ENCODE measurements at places on chromosomes 11 and 22.

DNA sequence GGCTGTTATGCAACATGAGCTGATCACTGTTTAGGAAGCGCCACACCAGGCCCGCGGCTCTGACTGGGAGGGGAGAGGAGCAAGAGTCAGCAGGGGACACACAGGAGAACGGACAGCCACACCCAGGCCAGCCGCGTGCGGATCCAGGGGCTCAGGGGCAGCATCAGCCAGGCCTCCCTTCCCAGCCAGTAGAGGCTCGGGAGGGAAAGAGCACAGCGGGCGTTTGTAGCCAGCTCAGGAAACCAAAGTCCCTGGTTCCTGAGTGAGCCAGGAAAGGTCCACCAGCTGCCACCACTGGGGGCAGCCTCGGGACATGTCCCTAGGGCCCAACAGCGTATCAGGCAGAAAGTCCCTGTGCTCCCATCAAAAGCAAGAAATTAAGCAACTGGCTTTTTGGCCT, 71.8 kb upstream of the PITPNB start:
- no peak for DNase-seq

DNA sequence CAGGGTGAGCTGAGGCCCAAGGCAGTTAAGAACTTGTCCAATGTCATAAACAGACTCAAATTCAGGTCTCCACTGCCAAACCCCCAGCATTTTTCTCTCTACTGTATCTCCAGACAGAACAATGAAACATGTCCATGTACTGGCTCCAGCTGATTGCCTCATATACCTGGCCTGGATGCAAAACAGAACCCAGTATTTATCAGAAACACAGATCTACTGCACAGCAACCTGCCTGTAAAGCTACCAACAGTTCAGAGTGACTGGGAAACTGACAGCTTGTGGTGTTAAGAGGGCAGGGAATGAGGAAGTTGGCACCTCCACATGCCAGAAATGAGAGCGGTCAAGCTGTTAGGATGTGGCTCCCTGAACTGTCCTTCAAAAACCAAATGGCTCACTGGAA, 41.6 kb downstream of the C11orf71 start:
- no peak for DNase-seq

GRCh38 chr11:116062490-116063171, 558.4 kb upstream of the CADM1 start:
- no peak for DNase-seq

- no peak for DNase-seq
These were observed 54.2 kb upstream of the NNMT start for GRCh38 chr11:114242032-114242431.

DNA sequence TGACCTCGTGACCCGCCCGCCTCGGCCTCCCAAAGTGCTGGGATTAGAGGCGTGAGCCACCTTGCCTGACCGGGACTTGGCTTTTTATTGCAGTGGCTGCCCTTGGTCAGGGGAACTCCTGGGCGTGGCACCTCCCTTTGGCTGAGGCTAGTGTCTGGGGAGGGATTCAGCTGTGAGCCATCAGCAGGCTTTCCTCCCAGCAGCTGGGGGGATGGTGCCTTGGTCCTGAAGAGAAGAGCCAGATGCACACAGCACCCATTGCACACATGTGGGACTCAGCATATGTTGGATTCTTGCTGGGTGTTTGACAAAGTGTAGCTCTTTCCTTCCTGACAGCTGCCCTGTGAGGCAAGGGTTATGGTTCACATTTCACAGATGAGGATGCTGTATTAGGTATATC, 8.4 kb downstream of the CYTH4 start:
- no peak for DNase-seq

- DNase-seq: no peak
These were observed 410.0 kb downstream of the OPCML start for GRCh38 chr11:133122256-133122655.

DNA sequence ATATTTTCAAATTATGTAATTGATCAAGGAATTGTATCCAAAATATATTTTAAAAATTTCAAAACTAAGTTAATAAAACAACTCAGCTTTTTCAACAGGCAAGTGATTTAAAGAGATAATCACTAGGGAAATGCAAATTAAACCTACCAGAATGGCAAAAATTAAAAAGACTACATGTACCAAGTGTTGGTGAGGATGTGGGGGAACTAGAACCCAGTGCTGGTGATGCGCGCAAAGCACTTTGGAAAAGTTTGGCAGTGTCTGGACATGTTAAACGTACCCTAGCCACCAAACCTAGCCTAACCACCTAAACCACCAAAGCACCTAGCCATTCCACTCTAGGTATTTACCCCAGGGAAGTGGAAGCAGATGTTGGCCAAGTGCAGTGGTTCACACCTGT, 22.9 kb downstream of the PACSIN2 start:
- DNase-seq: no peak

DNA sequence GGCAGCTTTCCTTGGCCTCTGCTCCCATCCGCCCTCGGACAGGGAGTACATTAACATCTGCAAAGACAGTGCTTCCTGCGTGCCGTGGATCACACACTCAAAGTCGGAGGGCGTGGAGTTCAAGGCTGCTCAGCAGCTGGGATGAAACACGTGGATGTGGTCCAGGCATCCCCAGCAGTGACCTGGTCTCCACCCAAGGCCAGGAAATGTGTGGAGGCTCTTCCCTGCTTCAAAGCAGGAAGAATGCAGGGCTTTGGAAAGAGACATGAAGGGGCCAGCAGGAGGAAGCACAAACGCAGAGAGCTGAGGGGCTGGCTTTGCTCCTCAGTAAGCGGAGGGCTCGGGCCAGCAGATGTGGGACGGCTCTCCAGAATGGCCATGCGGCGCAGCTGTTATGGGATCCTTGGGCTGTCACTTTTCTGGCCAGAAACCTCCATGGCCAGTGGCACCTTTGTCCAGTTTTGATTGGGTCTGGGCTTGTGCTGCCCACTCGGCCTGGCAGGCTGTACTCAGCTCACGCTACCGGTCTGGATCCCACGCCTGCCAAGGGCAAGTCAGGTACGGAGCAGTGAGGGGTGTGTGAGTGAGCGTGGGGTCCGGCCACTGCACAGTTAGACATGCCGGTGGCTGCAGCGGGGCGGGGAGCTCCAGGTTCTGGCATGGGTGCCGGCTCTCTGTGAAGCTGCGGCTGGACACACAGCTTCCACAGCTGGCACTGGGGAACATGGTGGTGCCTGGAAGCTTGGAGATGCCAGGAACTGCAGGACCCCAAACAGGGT, 438.0 kb downstream of the TBC1D22A start:
- peak; percentile 3 for DNase-seq

DNA sequence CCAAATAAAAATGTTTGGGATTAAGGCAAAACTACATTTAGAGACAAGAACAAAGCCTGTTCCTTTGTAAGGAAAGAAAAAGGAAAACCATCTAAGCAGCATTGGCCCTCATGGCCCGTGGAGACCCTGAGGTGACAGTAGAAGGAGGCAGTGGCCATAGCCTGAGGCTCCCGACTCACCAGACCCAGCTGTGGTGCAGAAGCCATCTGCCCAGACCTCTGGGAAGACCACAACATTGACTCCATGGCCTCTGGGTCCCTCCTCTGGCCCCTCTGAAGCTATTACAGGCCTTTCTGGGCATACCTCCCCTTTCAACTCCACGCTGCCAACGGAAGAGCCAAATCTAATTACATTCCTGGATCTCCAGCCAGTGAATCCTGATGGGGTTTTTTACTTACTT, 6.4 kb downstream of the PRAME start:
- no peak for DNase-seq

- no peak for DNase-seq
These were observed 95.9 kb upstream of the FGF3 start for GRCh38 chr11:69915151-69915500.

DNA sequence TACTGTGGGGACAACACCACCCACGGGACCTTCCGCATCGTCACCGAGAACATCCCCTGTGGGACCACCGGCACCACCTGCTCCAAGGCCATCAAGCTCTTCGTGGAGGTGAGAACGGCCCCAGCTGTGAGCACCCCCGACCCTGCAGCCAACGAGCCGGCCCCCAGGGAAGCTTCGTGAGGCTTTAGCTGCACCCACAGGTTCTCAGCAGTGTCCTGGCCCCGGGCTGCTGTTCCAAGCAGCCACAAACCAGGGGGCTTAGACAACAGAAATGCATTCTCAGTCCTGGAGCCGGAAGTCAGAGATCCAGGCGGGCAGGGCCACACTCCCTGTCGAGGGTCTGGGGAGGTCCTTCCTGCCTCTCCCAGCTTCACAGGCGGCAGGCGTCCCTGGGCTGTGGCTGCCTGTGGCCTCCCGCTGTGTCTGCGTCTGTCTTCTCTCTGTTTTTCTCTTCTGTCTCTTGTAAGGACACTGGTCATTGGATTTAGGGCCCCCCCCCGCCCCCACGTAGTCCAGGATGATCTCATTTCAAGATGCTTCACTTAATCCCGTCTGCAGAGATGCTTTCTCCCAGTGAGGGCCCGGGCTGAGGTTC, 12.5 kb downstream of the MUC5B start:
- no peak for DNase-seq

DNA sequence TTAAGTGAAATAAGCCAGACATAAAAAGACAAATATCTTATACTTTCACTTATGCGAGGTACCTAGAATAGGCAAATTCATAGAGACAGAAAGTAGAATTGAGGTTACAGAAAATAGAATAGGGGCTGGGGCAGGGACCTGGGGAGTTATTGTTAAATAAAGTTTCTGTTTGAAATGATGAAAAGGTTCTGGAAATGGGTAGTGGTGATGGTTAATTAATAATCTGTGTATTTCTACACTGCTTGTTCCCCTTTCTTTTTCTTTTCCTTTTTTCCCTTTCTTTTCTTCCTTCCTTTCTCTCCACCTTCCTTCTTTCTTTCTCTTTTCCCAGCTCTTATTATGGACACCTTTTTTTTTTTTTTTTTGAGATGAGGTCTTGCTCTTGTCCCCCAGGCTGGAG, 2.8 kb downstream of the NAALADL1 start:
- DNase-seq: no peak

DNA sequence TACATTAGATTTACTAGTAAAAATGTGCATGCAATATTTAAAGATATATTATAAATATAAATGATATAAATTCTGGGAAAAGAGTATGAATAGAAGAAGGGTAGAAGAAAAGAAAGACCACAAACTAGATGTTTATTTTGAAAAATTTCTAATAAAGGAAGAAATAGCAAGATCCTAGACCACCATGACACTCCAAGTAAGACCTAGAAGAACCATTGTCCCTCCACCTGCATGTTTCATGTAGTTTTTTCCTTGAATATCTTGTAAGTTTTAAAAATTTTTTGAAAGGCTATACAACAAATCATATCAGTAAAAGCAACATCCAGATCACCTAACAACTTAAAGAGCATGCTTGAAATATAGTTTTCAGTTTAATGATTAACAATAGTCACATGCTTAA, 46.8 kb downstream of the ARHGAP32 start:
- DNase-seq: no peak

DNA sequence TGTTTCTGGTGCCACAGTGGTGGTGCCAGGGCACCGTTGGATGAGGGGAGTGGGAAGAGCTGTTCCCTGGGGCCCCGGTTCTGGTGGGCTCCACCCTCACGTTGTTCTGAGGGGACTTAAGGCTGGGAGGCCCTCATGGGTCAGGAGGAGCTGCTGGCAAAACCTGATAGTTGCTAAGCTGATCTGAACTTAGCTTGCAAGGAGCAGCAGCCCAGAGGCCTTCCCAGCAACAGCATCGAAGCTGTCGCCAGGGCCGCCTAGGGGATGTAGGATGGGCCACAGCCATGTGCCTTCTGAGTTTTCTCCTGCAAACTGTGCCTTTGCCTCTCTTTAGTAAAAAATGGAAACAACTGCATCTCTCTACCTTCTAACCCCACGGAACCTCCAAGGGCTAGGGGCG, 240.2 kb downstream of the TBC1D22A start:
- DNase-seq: no peak

DNA sequence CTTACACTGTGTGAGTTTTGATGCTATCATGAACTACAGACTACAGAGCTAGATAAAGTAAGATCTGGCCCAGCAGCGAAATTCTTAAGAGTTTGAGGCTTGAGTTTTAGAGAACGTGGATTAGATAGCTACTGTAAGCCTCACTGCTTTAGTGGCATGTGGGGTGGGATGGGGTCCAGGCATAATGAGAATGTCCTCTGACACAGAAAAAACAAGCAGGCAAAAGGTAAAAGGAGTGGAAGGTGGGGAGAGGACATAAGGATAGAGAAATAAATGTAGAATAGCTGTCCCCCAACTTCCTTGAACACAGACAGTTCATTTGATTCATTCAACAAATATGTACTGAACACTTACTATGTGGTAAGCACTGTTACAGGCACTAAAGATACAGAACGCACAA, 324.5 kb upstream of the PITPNB start:
- no peak for DNase-seq

DNA sequence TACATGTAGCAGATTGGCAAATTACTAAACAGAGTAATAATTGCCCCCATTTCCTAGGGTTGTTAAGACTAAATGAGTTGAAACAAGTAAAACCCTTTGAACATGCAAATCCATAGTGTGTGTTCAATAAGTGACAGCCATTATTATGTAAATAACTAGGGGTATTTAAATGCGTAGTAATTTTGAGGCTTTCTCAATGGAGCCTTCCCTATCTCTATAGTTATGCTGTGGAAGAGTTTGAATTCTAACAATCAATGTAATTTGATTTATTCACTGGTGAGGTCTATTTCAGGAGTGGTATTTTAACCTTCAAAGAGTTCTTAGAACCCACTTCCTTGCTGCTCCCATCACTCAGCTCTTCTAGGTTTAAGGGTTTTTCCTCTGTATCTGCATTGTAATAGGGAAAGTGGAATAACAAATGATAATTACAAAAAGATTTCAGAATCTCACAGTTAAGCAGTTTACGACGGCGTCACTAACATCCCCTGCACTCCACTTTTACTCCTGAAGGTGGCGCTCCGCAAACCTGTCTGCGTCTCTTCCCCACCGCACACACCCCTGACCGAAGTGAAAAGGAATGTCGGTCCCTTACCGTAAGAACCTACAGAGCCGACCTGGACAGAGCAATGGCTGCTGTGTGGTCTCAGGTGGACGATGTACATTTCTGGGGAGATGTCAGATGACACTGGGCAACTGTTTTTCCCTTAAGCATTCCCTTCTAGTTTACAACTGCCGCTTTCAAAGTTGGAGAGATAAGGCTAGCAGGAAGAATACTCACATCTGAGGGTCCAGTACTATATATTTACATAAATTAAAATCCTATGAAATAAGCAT, 80.8 kb downstream of the ZC3H12C start:
- DNase-seq: peak; percentile 40

- DNase-seq: no peak
These were observed 11.8 kb downstream of the SAMM50 start for GRCh38 chr22:43967069-43967468.

- no peak for DNase-seq
These were observed 90.2 kb upstream of the CARD18 start for GRCh38 chr11:105229761-105230160.

- no peak for DNase-seq
These were observed 9.7 kb upstream of the MALAT1 start for GRCh38 chr11:65489035-65489705.

GRCh38 chr11:74990941-74991340, 2.2 kb downstream of the NEU3 start:
- DNase-seq: no peak

DNA sequence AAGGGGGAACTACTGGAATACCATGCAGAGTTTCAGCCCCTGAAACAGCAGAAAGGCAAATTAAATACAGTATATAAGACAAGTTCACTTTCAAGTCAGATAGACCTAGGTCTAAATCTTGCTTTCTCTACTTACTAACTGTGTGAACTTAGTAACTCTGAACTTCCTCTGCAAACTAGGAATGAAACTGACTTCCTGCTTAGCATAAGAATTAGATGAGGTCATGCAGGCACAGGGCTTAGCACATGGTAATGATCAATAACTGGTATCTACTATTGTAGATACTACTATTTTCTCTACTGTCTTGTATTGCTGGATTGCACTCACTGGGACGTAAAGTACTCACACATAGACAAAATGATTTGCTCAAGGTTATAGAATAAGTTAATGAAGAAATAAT, 51.5 kb upstream of the MTNR1B start:
- no peak for DNase-seq

Data from smooth muscle cell of the brain vasculature (primary cell).